Fibroblast of lung (primary cell): ENCODE measurements at places on chromosomes 13 and 19.

DNA sequence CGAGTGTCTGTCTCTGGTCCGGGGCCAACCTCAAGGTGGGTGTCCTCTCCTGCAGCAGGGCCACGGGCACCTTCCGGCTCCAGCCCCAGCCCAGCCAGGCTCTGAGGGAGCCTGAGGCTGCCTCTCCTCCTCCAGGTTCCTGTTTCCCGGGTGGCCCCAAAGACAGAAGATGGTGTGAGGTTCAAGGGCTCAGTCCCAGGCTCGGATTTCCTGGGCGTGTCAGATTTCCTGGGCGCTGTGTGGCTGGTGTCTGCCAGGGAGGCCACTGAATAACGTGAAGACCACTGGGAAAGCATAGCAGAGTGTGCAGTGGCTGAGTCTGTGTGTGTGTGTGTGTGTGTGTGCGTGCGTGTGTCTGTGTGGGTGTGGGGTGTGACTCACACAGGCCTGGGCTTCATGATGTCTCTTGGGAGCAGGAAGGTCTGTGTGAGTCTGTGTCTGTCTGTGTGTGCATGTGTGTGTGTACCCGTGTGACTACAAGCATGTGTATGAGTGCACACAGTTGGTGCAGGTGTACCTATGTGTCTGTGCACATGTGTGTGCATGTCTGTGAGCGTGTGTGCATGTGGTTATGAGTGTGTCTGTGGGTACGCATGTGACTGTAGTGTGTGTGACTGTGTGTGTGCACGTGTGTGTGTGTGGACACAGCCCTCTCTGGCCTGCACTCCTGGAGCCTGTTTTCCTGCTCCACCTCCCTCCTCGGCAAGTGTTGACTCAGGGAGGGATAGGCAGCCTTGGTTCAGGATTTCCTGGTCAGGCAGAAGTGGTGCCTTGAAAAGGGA, 28.3 kb downstream of the CEBPA start:
- DNase-seq, result peak; percentile 88

DNA sequence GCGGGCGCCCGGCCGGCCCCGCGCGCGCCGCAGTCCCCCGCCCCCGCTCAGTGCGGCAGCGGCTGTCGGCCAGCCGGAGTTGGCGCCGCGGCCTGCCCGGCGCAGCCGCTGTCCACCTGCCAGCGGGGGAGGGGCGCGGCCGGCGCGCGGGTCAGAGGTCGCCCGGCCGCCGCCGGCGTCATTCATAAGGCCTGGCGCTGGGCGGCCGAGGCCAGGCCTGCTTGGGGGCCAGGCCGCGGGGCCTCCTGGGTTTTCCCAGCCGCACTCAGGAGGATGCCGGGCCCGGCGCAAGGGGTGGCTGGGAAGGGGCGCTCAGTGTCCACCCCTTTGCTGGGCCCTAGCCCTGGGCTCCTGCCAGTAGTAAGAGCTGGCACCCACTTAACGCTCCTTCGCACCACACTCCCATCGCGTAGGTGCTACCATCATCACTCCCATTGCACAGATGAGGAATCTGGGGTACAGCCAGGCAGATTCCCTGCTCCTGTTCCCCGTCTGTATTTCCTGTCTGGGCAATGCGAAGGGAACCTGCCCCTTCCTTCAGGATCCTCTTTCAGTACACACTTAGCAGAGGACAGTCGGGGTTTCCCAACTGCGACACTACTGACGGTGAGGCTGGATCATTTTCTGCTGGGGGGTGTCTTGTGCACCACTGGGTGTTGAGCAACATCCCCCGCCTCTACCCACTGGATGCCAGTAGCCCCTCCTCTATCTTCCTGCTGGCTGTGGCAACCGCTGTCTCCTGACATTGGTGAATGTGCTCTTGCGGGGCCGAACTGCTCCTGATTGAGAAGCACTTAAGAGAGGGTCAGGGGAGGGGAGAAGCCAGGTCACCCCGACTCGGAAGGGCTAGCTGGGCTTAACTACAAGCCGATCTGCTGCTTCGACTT, 846 bp upstream of the PRKACA start:
- peak; percentile 81 for DNase-seq

DNA sequence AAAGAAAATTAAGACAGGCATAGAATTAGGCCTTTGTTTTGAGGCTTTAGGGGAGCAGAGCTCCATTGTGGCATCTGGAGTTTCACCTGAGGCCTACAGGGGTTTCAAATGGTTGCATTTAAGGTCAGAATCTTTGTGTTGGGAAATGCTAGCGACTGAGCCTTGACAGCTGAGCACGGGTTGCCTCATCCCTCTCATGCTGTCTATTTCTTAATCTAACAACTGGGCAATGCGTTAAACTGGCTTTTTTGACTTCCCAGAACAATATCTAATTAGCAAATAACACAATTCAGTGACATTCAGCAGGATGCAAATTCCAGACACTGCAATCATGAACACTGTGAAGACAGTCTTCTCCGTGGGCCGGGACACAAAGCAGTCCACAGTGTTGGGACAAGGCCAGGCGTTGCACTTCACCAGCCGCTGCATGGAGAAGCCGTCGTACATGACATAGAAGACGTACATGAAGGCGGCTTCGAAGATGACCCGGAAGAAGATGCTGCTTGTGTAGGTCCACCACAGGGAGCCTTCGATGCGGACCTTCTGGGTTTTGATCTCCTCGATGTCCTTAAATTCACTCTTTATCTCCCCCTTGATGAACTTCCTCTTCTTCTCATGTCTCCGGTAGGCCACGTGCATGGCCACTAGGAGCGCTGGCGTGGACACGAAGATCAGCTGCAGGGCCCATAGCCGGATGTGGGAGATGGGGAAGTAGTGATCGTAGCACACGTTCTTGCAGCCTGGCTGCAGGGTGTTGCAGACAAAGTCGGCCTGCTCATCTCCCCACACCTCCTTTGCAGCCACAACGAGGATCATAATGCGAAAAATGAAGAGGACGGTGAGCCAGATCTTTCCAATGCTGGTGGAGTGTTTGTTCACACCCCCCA, 3.8 kb downstream of the GJB2 start:
- no peak for DNase-seq

DNA sequence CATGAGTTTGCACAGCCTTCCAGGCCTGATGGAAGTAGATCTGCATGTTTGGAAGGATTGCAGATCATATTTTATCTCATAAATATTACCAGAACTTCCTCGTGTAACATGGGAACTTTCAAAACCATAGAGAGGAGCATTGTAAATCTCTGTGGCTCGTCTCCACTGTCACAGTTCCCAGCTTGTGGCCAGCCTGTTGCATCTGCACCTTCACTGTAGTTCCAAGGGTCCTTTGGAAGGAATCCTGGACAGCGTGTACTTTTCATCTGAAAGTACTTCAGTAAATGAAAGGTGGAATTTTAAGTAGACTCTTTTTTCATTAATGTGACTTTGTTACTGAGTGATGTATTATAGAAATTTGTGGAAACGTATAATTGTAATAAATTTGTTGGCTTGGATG, 105.4 kb downstream of the ATP11A start:
- no peak for DNase-seq

DNA sequence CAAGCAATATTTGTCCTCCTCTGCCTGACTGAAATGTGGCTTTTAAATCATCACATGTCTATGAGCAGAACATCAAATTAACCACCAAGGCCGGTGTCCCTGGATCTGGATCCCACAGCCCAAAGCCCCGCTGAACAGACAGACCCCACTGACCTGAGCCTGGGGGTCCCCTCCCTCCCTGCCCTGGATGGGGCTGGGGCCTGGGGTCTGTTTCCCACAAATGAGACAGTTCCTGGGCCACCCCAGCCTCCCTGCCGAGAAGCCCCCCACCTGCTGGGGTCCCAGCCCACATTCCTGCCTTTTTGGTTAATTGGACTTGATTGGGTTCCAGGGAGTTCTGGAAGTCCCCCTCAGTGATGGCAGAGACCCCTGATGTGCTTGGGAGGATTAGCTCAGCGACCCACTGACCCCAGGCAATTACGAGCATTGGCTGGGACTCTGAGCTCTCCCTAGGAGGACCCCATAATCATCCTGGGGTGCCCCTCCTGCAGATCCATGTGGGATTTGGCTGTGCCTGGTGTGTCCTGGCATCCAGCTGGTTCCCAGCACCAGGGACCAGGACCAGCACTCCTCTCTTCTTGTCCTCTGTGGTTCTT, 19.4 kb upstream of the CPAMD8 start:
- DNase-seq, result no peak
